Vagina (tissue), 2 donors: ENCODE measurements at places on chromosomes 16 and 17. TPM values are rescaled to one million over a fixed set of nuclear protein-coding genes. Genes with fewer than 3 reads are reported as not detected.

CACNG5 gene
- total RNA-seq = not detected

DNA sequence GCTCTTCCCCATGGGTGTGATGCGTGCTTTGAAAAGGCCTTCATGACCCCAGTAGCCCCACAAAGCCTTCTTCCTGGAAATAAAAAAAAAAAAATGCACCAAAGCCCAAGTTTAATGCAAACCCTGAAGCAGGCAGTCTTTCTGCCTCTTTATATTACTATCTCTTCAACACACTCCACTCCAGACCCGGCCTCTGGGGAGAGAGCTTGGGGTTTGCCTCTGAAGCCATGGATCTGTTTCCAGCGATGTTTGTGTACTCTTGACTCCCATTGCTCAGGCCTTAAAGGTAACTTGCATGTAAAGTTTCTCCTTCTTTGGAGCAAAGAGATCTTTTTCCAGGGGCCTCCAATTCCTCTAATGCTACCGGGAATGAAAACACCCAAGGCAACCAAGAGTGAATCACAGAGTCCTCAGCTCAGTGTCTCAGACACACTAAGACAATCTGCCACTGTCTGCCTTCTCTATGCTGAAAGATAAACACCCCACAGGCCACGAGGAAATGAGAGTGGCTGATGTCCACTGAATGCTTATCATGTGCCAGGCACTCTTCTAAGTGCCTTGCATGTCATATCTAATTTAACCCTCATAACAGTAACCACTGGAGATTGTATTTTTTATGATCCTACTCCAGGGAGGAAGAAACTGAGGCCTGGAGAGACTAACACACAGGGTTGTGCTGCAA, 56.4 kb upstream of the AKTIP start:
- H3K27ac ChIP-seq = no peak overlapping the region
- no peaks in the 10 kb centered on the region for H3K4me1 ChIP-seq
- no peaks in the 10 kb centered on the region for H3K27me3 ChIP-seq

VPS4A gene
- 27.7 TPM for total RNA-seq

DNA sequence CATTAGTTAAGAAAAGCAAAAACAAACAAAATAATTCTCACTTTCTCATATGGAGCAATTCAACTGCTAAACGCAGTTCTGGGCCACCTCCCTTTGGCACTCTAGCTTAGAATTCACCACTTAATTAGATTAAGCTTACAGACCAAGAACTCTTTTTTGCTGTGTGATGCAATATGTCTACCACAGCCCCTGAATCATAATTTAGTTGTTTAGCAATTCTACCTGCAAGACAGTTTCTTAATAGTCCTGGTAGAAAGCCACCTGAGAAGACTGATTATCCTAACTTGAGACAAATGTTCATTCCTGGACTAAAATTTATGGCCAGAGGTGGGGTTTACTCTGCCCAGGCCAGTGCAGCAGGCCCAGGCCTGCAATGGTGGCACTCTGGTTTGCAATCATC, 205.9 kb downstream of the HS3ST3A1 start:
- no peak overlapping the region for H3K27ac ChIP-seq
- no peaks in the 10 kb centered on the region for H3K4me1 ChIP-seq
- no peak for DNase-seq
- H3K4me3 ChIP-seq = no peak overlapping the region

DNA sequence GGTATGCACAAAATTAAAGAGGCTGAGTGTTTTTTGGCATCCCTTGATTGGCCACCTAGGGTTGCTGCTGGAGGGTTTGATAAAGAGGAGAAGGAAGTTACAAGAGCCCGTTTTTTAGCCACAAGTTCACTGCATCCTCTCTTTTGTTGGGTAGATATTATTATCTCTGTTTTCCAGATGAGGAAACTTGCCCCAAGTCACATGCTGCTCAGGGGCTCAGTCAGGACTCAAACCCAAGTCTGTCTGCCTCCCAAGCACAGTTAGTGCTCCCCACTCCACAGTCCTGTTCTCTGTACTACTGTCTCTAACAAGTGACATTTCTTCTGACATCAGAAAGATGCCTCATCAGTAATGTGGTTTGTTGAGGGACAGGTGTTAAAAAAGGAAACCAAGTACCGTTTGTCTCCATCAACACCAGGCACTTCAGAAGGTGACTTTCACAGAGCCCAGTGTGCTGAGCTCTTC, 1.4 kb downstream of the NT5M start:
- H3K27me3 ChIP-seq = no peaks in the 10 kb centered on the region
- H3K27ac ChIP-seq = no peak overlapping the region
- no peaks in the 10 kb centered on the region for H3K36me3 ChIP-seq
- peak overlapping the region; percentile 76 for H3K4me3 ChIP-seq
- DNase-seq = no peak
- H3K4me1 ChIP-seq = peaks cover 15% of the 10 kb centered on the region

NEUROD2 gene
- not detected for total RNA-seq

NPIPA1 gene
- 98.0 TPM for total RNA-seq
